Stimulated activated naive CD4-positive, alpha-beta T cell treated with Interleukin-2 at 50 U/mL for 16 hours (primary cell): ENCODE measurements at places on chromosomes 7 and 10.

GRCh38 chr7:43396187-43396740 is 186.6 kb upstream of the STK17A start:
- no peak for DNase-seq

DNA sequence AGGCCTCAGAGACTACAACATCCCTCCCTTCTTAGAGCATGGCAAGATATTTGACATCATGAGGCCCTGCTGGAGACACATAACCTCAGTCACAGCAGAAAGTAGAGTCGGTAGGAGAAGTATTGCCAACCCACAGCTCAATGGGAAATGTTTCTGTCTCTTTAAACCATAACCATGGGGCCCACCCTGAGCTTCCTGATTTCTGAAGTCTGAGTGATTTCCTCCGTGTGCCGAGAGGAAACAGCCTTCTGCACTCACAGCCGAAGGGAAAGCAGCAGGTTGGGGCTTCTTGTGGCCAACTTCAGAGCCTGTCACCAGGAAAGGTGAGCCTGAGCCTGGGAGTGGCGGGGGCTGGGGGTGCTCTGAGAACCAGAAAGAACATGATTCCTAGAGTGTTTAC is at the start of gene GIMAP1:
TSS of gene GIMAP1 (plus strand) at position 246 of the 400 bp plus-strand sequence. CDS start 2,435 bp downstream, outside the sequence.
- peak; percentile 44 for DNase-seq

GRCh38 chr7:6637544-6638229 is 569 bp downstream of the ZNF316 start:
- DNase-seq: peak; percentile 48

DNA sequence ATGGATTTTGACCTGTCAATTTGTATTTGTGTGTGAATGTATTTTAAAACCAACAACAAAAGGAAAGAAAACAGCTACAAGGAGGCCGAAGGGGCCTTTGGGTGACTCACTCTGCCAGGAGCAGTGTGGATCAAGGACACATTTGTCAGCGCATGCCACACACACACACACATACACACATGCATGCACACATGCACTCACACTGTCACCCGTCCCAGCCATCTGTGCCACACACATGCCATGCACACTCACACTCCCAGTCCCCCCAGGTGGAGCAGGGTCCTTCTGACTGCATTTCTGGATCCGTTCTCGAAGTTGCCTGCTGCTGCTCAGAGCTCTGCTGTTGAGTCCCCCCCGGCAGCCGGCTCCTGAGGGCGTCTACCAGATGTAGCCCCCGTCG is 26.0 kb downstream of the SPOCK2 start:
- no peak for DNase-seq

DNA sequence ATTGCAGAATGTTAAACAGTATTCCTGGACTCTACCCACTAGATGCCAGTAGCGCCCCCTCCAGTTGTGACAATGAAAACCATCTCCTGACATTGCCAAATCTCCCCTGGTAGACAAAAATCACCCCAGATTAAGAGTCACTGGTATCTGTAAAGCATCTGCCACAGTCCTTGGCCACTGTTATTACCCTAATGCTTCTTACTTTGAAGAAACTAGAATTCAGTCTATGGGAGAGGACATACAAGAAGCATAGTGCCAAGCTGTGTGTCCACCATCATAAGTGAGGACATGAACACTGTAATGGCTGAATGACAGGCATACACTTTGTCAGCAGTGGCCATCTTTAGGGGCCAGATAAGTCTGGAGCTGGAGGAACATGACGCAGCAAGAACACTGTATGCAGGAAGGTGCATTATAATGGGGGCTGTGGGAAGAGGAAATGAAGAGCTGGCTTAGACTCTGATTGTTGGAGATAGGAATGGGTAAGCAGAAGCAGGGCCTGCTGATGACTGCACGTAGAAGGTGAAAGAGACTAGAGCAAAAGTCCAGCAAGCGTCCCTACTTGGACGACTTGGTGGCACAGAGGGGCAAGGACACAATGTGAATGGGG is 32.5 kb downstream of the CBX3 start:
- no peak for DNase-seq

DNA sequence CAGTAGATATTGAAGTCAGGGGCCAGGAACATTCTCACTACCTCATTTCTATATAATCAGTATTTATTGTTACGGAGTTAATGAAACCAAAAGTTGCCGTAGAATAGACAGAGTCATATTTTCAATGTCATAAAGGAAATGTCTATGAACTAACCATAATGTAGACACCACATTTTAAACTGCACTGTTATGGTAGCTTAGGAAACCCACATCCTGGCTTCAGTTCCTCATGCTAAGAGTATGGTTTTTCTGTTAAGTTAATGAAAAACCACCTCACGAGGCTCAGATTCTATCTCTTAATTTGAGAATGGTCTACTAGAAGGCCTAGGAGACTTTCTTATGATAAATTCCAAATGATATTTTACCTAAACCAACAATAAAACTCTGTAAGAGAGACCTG is 166.5 kb downstream of the TMEM26 start:
- DNase-seq: no peak

DNA sequence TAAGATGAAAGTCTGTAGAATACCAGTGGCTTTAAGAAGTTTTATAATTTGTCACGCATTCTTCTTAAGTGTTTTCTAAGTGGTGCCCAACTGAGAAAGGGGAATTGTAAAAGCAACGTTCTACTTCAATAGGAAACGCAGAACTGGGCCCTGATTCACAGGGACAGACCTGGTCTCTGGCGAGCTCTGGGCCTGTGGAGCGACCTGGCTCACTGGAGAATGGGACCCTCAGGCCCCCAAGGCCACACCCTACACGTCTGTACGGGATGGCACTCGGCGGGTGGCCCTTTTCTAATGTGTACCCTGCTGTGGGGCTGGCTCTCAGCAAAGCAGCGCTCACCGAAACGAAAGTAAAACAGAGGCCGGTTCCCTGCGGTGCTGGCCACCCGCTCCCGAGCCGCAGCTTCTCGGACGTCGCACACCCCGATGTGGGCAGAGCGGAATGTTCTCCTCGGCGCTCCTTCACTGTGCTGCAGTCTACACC is 205.0 kb downstream of the DIP2C start:
- DNase-seq: no peak
